ENCODE measurements at places on chromosomes 5 and 9.

- DNase-seq, result no peak
Measured at GRCh38 chr5:173858670-173859407, 29.3 kb upstream of the CPEB4 start.

- DNase-seq, result no peak
Measured at GRCh38 chr5:119417891-119418605, 34.2 kb upstream of the HSD17B4 start.

DNA sequence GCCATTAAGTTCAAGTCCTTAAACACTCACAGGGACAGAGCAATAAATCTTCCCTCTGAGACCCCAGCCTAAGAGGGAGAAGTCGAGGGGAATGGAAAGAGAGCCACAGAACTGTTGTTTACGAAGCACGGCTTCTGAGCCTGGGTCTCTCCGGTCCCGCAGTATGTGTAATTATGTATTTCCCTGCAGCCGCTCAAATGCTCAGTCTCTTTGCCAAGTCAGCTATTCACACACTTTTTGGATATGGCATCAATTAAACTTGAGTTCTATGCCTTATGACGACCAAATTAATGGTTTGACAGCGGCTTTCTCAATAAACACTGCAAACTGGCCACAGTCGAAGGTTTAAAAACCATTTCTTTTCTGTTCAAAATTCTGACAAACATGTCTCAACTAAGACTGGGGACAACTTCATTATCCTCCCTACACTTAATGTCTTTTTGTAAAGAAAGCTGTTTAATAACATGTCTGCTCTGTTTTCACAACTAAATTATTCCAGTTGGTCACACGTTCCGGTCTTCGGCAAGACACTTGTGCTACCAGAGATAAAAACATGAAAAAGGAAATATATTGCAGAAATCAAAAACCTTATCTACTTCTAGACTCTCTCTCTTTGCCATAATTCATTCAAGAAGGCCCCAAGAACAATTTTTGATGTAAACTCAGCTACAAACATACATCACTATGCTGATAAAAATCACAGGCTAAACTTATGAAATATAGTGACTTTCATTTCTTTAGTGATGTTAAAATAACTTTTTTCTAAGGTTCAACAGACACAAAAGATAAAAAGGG lies 203.2 kb downstream of the GAPVD1 start:
- DNase-seq, result no peak

- DNase-seq, result no peak
Measured at GRCh38 chr9:99907208-99907532, 716 bp downstream of the STX17 start.

Data from activated T-cell treated with anti-CD3 and anti-CD28 coated beads for 24 hours (primary cell).